ENCODE measurements at places on chromosomes 11 and 22. TPM values are rescaled to one million over a fixed set of nuclear protein-coding genes. Genes with fewer than 3 reads are reported as not detected.

DNA sequence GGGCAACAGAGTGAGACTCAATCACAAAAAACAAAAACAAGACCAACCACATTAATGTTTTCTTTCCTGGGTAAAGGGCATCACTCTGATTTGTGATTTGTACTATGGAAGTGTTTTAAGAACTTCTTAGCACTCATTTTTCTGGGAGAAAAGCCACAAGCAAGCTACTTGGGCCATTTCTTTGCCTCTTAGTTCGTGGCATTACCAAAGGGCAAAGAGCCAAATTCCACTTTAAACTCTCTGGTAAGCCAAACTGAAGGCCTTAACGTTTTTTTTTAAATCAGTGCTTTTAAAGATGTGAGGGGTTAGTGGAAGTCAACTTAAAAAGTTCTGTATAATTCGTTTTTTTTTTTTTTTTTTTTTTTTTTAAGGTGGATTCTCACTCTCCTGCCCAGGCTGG lies 36.9 kb downstream of the CAT start:
- no peak for DNase-seq
- no peaks in the 10 kb centered on the region for H3K4me1 ChIP-seq
- no peak overlapping the region for H3K4me3 ChIP-seq
- no peak overlapping the region for H3K27ac ChIP-seq
- H3K27me3 ChIP-seq = no peaks in the 10 kb centered on the region

GRCh38 chr11:132228746-132229325 lies 858.4 kb downstream of the NTM start:
- no peak overlapping the region for H3K27ac ChIP-seq
- no peak for DNase-seq
- H3K4me3 ChIP-seq = no peak overlapping the region
- H3K4me1 ChIP-seq = no peaks in the 10 kb centered on the region
- no peaks in the 10 kb centered on the region for H3K36me3 ChIP-seq
- H3K27me3 ChIP-seq = no peaks in the 10 kb centered on the region

DNA sequence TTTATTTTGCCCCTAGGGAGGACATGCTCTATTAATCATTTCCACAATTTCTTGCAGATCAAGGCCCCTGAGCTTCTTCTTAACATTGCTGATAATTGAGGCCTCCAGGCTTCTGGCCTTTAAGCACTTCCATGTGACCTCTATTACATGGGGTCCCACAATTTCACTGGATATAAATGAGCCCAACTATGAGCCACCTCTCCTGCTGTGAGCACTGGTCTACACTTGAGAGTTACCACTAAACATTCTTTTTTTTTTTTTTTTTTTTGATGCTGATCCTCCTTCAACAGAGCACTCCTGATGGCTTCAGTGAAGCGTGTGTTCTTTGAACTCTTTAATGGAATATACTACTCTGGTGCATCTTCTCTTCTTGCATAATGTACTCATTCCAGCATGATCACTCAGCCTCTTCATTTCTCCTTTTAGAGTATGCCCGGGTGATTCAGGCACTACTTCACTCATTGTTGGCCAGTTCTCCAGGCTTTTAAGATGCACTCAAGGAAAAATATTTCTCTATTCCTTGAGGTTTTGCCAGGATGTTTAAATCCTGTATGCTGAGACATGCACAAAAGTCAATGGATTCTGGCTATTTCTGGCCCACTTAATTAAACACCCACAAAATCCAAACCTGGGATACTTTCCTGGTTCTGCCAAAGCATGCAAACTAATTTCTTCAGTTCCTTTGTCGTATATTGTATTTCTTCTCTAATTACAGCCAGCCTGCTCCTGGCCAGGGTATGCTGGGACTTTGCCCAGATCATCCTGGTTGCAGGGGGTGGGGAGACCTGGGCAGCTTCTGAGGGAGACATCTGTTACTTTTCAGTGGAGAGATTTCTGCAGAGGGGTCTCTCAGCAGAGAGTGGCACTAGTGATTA lies 257.8 kb upstream of the LUZP2 start:
- H3K4me3 ChIP-seq = no peak overlapping the region
- no peaks in the 10 kb centered on the region for H3K27me3 ChIP-seq
- no peak overlapping the region for H3K27ac ChIP-seq

- peaks cover 27% of the 10 kb centered on the region for H3K4me1 ChIP-seq
- H3K27ac ChIP-seq = peak overlapping the region; percentile 88
- no peaks in the 10 kb centered on the region for H3K27me3 ChIP-seq
- H3K36me3 ChIP-seq = peaks cover 37% of the 10 kb centered on the region
Measured at GRCh38 chr11:1763336-1763795, 361 bp downstream of the CTSD start.

- H3K36me3 ChIP-seq = no peaks in the 10 kb centered on the region
- H3K27ac ChIP-seq = no peak overlapping the region
- no peaks in the 10 kb centered on the region for H3K4me1 ChIP-seq
- no peak for DNase-seq
- no peak overlapping the region for H3K4me3 ChIP-seq
Measured at GRCh38 chr22:46457502-46458488, 79.6 kb downstream of the CELSR1 start.

DNA sequence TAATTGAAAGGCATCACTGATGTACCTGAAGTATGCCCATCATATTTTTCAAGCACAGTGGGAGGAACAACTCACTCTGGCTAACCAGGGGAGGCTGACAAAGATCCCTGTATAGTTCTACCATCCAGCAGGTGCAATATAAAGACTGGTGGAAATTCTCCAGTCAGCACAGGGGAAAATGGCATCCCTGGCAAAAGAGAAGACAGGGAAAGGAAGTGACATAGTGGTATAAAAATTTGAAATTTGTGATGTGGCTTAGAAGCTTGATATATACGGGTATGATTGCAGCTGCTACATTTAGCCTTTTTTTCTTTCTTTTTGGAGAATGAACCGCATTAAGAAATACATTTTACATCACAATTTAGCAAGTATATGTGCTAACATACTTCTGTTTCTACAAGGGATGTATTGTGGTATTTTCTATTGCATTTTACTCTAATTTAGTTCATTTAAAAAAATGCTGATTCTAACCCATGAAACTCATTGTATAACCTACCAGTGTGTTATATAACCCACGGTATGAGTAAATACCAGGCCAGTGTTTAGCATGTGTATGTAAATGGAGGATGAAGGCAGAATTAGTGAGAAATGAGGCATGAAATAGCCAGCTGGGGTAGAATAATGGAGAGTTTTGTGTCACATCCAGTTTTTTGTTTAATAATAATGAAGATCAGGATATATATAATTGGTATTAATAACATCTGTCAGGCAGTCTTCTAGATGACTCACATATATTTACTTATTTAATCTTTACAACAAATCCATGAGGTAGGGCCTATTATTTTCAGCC lies 186.1 kb downstream of the ARHGAP42 start:
- H3K4me1 ChIP-seq = peaks cover 4% of the 10 kb centered on the region
- H3K4me3 ChIP-seq = no peak overlapping the region
- no peak for DNase-seq
- no peaks in the 10 kb centered on the region for H3K36me3 ChIP-seq

Gene OR52I2
- polyA plus RNA-seq = 0.03 TPM
